ENCODE measurements at places on chromosomes 16 and 17.

DNA sequence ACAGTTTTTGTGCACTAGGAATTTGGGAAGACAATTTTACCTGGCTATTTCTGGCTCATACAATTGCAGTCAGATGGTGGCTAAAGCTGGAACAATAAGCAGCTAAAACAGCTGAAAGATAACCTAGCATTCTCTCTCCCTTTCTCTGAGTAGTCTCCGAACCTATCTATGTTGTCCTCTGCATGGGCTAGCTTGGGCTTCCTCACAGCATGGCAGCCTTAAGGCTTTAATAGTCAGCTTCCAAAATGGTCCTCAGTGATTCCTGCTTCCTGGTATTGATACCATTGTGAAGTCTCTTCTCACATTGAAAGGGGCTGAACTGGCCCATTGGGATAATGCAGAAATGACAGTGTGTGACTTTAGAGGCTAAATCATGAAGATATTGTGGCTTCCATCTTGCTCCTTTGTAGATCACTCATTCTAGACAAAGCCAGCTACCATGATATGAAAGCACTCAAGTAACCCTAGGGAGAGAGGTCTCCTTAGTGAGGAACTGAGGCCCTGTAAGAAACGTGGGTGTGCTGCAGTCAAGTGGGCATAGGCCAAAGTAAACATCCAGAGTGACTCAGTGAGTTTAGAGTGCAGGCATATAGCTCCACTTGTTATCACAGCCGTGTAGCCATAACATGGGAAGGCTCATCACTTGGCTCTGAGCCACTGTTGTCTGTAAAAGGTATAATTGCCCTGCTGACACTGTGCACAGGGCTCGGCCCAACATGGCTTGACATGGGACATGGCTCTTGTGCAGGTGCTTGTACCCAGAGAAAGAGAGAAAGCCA lies 5.5 kb upstream of the VKORC1 start:
- no peak for DNase-seq

DNA sequence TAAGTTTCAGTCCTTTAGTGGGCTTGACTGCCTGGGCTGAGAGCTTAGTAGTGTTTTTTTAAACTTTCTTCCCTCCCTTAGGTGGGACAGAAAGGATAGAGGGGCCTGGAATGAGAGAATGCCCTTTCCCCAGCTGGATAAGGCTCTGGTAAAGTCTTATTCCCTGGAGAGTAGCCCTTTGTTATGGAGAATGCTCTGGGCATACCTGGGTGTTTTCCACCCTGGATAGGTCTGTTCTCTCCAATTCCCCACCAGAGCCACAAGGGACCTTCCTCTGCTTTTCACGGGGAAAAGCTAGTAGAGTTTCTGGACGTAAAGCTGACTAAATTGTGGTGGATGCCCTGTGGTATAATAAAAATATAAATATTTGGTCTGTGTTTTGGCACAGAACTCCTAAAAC lies 164.1 kb downstream of the HS3ST4 start:
- DNase-seq, result no peak

GRCh38 chr17:1625581-1625980 lies 3.1 kb downstream of the SLC43A2 start:
- no peak for DNase-seq

GRCh38 chr17:66720027-66720426 lies 114.9 kb upstream of the CACNG5 start:
- DNase-seq, result no peak

DNA sequence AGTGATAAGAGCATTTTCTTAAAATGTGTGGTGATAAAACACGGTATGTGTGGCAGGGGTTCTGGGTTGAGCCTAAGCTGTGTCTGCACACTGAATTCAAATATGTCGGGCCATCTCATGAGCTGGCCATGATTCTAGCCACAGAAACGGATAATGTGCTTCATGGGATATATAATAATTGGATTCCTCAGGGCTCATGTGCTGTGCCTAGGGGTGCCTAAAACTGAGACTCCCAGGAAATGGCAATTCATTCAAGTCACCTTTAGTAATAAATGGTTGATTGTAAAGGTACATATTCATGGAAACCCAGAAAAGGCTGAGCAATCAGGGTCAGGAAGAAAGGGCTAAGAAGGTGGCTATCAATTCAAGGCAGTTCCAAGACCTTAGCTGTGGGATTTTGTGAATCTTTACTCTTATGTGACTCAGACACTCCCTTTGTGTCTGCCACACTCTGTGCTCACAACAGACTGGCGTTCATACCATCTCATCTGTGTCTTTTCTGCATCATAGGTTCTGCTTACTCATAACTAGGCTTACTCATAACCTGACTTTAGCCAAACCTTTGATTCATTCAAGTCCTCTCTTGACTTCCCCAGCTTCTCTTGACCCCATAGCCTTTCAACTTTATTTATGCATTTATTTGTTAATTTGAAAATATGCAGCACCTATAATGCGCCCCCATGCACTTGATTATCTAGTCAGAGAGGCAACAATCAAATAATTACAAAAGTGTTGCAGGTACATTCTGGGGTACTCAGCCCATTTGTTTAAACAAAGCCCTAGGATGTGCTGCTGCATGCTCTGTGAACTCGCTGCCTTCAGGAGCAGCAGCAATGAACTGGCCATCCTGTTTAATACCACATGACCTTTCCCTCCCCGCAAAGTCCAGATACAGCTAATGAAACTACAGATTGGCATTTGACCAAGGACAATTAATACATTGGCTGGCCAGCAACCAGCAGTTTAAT lies 28.4 kb upstream of the MED13 start:
- no peak for DNase-seq

- no peak for DNase-seq
These were observed 143.9 kb downstream of the SNX29 start for GRCh38 chr16:12120217-12120981.

- DNase-seq, result peak; percentile 18
These were observed 10.9 kb upstream of the HS3ST6 start for GRCh38 chr16:1929105-1929504.

Data from NCI-H1417 treated with DMSO at 0.1 percent for 48 hours (cell line).